ENCODE measurements at places on chromosomes 12 and 14. TPM values are rescaled to one million over a fixed set of nuclear protein-coding genes. Genes with fewer than 3 reads are reported as not detected.

Gene KLRG1
- total RNA-seq = 0.19 TPM

Gene SLC10A1
- total RNA-seq = not detected

Gene SLC38A4
- total RNA-seq = 26.5 TPM

Gene EIF2B1
- 163 TPM for total RNA-seq

Gene HOXC9
- 8.8 TPM for total RNA-seq

Gene SLC39A2
- not detected for total RNA-seq

Gene ANKS1B
- total RNA-seq = 0.11 TPM

All from LHCN-M2 (cell line).